Natural killer cell (primary cell): ENCODE measurements at places on chromosomes 2 and 18. TPM values are rescaled to one million over a fixed set of nuclear protein-coding genes. Genes with fewer than 3 reads are reported as not detected.

DNA sequence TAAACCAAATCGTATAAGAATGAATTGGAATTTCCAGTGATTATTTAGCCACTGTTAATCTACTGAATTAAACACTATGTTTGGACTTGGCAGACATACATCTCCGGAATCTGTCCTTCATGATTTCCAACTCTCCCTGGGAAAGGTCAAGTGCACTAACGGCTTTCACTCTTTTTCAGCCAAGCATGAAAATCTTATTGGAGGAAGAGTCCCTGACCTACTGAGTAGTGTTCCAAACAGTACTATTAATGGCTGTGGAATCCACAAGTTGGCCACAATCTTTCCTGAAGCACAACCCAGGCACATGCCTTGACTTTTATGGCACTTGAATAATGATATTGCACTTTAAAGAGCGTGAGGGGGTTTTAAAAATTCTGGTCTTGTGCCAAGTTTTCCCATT, 318.9 kb upstream of the RND3 start:
- DNase-seq = no peak

- DNase-seq = no peak
Measured at GRCh38 chr18:32067375-32068167, 24.1 kb upstream of the RNF138 start.

GRCh38 chr2:39512941-39513340, 75.9 kb upstream of the MAP4K3 start:
- DNase-seq = no peak

SLC11A1 gene
- 53.5 TPM for total RNA-seq

- no peak for DNase-seq
Measured at GRCh38 chr2:101729521-101730190, 32.1 kb downstream of the MAP4K4 start.

HOXD4 gene
- not detected for total RNA-seq

GRCh38 chr2:181770150-181770549, 89.8 kb upstream of the NEUROD1 start:
- no peak for DNase-seq

- no peak for DNase-seq
Measured at GRCh38 chr2:168191955-168192785, 55.2 kb downstream of the STK39 start.

MAP3K19 gene
- total RNA-seq = not detected

- no peak for DNase-seq
Measured at GRCh38 chr18:48385596-48385995, 23.6 kb downstream of the ZBTB7C start.

- peak; percentile 60 for DNase-seq
Measured at GRCh38 chr18:76490670-76491472, 4.2 kb downstream of the ZNF516 start.

GRCh38 chr2:149371476-149371875, 41.1 kb downstream of the LYPD6 start:
- no peak for DNase-seq

DNA sequence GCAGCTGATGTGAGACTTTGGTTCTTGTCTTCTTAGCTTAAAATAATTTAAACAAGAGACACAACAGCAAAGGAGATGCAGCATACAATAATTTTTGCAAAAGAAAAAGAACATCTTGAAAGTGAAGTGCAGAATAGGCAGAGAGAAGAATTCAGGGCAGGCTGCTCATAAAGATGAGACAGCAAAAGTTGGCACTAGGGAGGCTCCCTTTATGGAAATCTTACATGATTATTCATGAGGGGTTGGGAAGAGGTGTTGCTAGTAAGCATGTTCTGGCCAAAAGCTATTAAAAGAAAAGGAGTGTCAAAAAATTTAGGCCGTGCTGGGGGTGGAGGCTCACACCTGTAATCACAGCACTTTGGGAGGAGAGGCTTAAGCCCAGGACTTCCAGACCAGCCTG, 4.2 kb upstream of the ALPP start:
- no peak for DNase-seq

RGPD3 gene
- total RNA-seq = 0.32 TPM

DNA sequence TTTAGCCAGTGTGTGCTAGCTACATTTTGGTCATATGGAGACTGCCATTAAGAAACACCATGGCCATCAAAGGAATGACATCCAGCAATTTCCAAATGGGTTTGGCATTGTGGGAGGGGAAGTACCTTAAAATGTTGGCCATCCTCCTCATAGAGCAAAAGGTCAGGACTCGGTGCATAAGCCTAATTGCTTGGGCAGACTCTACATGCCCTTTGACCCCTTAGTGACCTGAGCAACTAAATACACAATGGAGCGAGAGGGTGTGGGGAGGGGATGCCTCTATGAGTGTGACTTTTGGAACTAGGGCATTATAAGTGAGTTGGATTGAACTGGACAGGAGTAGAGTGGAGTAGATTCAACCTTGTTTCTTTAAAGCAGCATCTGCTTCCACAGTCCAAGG, 44.9 kb downstream of the NRP2 start:
- no peak for DNase-seq

RBM44 gene
- total RNA-seq = 5.0 TPM

GRCh38 chr18:68438983-68439382, 275.9 kb downstream of the TMX3 start:
- DNase-seq = no peak

DNA sequence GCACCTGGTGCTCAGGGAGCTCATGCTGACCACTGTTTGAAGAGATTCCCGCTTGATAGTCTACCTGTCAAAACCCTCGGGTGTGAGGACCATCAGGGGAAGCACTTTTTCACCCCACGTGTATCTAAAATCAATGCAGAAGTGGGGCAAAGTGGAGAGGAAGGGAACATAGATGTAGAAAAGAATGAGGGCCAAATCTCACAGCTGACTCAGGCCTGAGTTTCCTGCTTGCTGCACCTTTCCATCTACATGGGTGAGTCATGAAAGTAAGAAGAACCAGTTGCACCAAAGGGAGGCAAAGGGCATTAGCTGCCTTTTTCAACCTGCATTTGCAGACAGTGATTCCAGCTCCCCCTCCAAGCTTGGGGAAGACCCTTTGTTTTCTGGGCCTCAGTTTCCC, 100.2 kb upstream of the MYCN start:
- DNase-seq = no peak

GRCh38 chr2:235170016-235170415, 218.2 kb downstream of the SH3BP4 start:
- no peak for DNase-seq

AFF3 gene
- total RNA-seq = 9.6 TPM

DNA sequence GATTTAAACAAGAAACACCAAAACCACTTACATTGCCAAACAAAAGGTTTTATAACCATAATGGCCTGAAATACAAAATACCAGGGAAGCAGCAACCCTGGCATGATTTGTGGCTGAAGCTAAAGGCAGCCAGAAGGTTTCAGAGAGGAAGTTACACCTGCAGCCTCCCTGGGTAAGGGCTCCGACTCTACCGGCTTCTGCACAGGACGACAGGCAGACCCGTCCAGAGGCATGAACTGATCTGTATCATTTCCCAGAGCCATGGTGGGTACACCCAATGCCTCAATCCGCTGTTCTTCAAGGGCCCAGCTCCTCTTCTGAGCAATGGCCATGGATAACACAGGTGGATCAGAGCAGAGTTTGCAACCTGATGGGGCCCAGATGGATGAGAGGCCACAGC, 71.6 kb downstream of the PXDN start:
- no peak for DNase-seq

RIT2 gene
- total RNA-seq = not detected

CNGA3 gene
- not detected for total RNA-seq

- DNase-seq = no peak
Measured at GRCh38 chr2:15983496-15983895, 43.1 kb downstream of the MYCN start.

CDKL4 gene
- not detected for total RNA-seq

GRCh38 chr2:185208261-185208660, 530.3 kb upstream of the FSIP2 start:
- DNase-seq = no peak
